Left ventricle myocardium inferior (tissue), 1 donor: ENCODE measurements at places on chromosomes 16 and 17. TPM values are rescaled to one million over a fixed set of nuclear protein-coding genes. Genes with fewer than 3 reads are reported as not detected.
A peak's percentile ranks its signal among the peaks of the same experiment; 100 is the strongest.

DNA sequence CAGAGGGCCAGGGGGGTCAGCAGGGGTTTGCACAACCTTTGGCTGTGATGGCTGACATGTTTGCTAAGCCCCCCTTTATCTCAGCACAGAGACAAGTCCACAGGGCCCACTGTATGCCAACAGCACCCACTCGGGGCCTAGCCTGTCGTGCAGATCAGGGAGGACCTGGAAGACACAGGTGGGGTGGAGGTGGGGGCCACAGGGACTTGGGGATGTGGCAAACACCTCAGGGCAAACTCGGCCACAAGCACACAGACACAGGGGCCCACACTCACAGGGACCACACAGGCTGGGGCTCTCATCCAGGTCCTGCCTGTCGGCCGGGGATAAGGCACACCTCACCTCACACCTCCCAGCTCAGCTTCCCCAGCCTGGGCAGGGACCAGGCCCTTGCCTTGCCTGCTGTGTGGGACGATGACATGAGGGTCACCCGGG, 87.9 kb downstream of the C16orf78 start:
- no peak overlapping the region for H3K4me3 ChIP-seq
- H3K27me3 ChIP-seq = peaks cover 87% of the 10 kb centered on the region
- no peak overlapping the region for H3K27ac ChIP-seq

- H3K36me3 ChIP-seq = peaks cover 9% of the 10 kb centered on the region
- no peaks in the 10 kb centered on the region for H3K27me3 ChIP-seq
- H3K27ac ChIP-seq = no peak overlapping the region
- H3K4me3 ChIP-seq = no peak overlapping the region
These were observed 2.3 kb upstream of the PGS1 start for GRCh38 chr17:78376161-78376560.

DNA sequence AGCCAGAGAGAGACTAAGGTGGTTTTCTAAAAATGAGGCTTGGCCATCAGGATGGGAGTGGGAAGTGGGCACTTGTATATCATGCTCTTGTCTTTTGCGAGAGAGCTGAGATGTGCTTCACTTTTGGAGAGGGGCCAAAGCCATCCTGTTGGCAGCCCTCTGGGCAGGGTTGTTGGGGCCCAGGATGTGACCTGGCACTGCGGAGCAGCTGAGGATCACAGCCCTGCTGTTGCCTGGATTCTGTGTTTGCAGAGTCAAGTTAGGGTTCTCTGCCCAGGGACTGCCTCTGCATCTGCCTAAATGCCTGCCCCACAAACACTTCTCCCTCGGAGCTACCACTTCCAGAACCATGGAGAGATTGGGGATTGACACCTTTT, 71.2 kb downstream of the PLD6 start:
- peak overlapping the region; percentile 25 for H3K27ac ChIP-seq
- H3K36me3 ChIP-seq = peaks cover 93% of the 10 kb centered on the region
- DNase-seq = no peak
- H3K4me1 ChIP-seq = peaks cover 35% of the 10 kb centered on the region
- no peaks in the 10 kb centered on the region for H3K27me3 ChIP-seq

DNA sequence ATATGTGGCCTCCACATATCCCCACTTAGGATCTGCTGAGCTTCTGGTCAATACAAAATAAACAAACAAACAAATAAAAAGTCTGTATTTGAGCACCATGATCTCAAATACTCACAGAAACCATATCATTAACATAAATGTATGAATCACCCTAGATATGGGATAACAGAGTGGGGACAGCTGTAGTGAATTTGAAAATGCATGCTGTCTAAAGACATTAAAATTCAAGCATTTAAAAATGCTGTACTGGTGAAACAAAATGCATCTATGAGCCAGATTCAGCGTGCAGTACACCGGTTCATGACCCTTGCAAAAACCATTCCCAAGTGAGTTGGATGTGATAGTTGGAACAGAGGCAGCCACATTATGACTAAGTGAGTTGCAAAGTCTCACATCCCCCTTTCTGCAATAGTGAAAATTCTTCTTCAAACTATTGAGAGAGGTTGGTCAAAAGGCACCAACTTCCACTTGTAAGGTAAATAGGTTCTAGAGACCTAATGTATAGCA, 12.3 kb downstream of the GRIN2A start:
- H3K4me1 ChIP-seq = no peaks in the 10 kb centered on the region
- no peak overlapping the region for H3K4me3 ChIP-seq
- no peak overlapping the region for H3K27ac ChIP-seq

Gene SERPINF2
- 0.33 TPM for total RNA-seq

Gene FAM20A
- 2.9 TPM for total RNA-seq
